ENCODE measurements at places on chromosomes 12 and 14.

DNA sequence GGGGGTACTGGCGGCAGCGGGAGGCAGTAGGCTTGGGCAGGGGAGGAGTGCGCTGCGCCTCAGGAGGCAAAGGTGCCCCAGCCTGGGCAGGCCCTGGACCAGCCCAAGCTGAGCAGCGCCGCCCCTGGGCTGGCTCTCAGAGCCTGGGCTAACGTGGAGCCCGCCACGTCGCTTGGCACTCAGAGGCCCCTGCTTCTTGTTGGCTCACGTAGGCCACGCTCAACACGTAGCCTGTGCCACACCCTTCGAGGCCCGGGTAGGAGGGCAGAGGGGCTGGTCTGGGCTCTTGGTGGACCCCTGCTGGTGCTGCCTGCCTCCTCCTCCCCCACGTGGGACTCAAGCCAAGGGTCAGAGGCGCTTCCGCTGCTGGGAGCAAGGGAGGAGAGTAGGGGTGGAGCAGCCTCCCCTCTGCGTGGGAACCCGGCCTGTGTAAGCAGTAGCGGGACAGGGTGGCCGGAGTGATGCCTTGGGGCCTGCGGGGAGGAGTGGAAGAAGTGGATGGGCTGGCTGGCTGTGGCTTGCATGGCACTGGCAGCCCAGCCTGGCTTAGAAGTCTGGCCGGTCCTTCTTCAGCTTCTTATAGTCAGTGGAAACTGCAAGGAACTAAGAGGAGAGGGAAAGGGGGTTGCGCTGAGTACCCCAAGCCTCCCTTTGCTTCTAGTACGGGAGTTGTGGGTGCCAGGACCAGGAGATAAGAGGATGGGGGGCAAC lies 5.7 kb downstream of the SHMT2 start:
- peak; percentile 81 for DNase-seq
- no peaks in the 10 kb centered on the region for H3K36me3 ChIP-seq
- no peaks in the 10 kb centered on the region for H3K27me3 ChIP-seq
- no peak overlapping the region for H3K4me3 ChIP-seq

GRCh38 chr12:14558473-14558959 lies 9.2 kb downstream of the PLBD1 start:
- peaks cover 64% of the 10 kb centered on the region for H3K4me1 ChIP-seq
- H3K36me3 ChIP-seq: no peaks in the 10 kb centered on the region
- H3K27ac ChIP-seq: no peak overlapping the region
- no peaks in the 10 kb centered on the region for H3K27me3 ChIP-seq
- H3K4me3 ChIP-seq: no peak overlapping the region
- DNase-seq: no peak

GRCh38 chr14:73744175-73744867 lies 30.1 kb upstream of the PNMA1 start:
- H3K27ac ChIP-seq: peak overlapping the region; percentile 89
- no peak for DNase-seq
- H3K36me3 ChIP-seq: no peaks in the 10 kb centered on the region

DNA sequence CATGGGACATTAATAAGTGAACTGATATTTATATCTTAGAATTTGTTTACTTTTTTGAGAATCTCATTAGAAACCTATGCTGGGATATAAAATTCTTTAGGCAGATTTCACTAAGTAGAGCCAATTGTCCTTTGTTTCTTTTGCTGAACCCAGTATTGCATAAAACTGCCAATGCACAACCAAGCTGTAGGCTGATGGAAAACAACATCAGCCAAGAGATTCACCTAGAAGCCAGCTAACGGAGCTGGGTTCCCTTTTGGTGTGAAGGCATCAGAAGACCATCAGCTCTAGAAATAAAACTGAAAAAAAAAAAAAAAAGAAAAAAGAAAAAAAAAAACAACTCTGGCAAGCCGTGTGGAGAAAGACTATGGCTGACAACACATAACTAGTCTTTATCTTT lies 328.2 kb upstream of the PDE3A start:
- H3K27ac ChIP-seq: peak overlapping the region; percentile 75
- H3K27me3 ChIP-seq: no peaks in the 10 kb centered on the region
- DNase-seq: no peak
- H3K4me3 ChIP-seq: peak overlapping the region; percentile 44

DNA sequence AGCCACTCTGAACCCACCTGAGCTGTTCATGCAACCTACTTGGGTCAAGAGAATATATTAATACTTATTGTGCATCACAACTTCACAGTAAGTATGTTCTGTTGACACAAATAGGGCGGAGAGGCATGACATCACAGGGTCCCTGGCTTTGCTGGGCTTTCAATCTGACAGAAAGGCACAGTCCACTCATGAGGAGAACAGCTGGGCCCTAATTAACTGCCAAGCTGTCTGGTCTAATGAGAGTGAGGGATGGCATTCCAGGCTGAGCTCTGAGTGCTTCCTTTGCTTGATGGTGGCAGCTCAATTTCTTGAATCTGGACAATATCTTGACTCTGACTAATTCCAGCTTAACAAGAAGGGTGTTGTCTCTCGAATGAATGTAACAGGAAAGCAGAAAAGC lies 2.0 kb downstream of the EFCAB11 start:
- H3K36me3 ChIP-seq: peaks cover 31% of the 10 kb centered on the region
- peaks cover 13% of the 10 kb centered on the region for H3K4me1 ChIP-seq
- H3K27me3 ChIP-seq: no peaks in the 10 kb centered on the region
- H3K27ac ChIP-seq: no peak overlapping the region
- DNase-seq: no peak
